ENCODE measurements at places on chromosomes 2 and 18.

- DNase-seq: no peak
These were observed 10.0 kb upstream of the BCL2 start for GRCh38 chr18:63329431-63330145.

GRCh38 chr18:49876536-49876935, 63.2 kb upstream of the ACAA2 start:
- no peak for DNase-seq

DNA sequence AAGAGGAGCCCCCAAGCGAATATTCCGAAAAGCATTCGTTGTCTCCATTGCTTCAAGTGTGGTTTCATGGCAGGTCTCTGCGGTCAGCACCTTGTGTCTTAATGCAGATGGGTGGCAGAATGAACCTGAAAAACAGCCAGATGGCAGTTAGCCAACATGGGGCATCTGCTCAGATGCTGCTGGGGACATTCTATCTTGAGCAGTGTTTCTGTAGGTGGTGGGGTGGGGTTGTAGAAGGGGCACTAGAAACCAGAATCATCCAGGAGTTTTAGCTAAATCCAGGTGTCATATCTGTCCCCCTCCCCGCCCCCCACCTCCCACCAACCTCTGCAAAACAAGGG, 42.1 kb downstream of the ST6GAL2 start:
- DNase-seq: no peak

DNA sequence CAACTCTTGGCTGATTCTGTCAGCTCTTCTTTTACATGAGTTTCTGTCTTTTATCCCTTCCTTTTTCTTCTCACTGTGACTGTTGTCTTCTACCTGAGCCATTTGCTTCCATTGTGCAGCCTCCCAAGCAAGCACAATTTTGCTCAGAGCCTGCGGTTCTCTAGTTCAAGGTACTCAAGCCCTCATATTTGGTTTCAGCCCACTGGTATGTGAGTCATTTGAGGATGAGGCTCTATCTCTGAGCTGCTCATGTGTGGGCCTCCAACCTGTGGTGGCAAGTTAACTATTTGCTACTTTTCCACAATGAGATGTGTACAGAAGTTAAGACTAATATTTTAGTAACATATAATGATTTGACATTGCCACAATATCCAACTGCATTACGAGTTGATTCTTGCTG, 183.0 kb downstream of the PHLPP1 start:
- DNase-seq: no peak

DNA sequence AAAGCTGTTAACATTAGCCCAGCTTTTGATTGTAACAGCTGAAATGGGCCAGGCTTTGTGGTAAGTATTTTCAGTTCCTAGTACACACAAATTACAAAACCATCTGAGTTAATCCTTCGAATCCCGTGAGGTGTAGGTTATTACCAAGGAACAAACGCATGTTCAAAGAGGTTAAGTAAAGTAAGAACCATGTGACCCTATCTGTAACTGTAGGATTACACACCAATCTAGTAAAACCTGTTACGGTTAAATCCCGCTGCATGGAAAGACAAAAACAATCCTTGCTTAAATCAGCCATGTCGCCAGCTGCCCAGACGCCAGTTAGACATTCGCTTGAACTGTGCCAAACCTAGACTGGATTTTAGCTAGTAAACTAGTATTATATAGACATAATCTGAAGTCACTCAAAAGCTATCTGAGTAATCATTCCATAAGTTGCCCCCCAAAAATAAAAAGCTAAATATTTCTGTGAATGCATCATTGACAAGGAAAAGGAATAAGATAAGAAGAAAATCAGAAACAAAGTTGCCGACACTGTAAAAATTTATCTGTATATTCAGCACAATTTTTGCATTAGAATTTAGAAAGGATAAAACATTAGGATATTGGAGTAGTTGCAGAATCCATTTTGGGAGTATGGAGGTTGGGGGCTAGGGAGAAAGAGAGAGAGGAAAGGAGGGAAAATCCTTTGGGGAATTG, 638.0 kb downstream of the CNTNAP5 start:
- DNase-seq: no peak

- no peak for DNase-seq
These were observed 48.9 kb downstream of the BMPR2 start for GRCh38 chr2:202425036-202425435.

DNA sequence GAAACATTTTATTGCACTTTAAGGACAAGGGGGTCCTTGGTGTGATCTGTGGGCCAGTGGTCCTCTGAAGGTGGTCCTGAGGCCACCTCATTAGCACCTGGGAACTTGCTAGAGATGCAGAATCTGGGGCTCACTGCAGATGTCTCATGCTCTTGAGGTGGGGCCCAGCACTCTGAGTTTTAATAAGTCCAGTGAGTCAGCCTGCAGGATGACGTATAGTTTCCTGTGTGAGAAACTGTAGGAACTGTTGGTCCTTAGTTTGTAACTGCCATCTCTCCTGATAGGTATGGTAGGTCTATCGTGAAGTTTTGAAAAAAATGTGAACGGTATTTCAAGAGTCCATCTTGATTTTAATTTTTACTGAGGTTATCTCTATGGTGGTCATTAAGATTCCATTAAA, 2.8 kb downstream of the TRPM8 start:
- DNase-seq: no peak

- peak; percentile 14 for DNase-seq
These were observed 7.3 kb downstream of the ALPP start for GRCh38 chr2:232385660-232386489.

GRCh38 chr2:160752475-160753330, 259.1 kb upstream of the RBMS1 start:
- peak; percentile 7 for DNase-seq

DNA sequence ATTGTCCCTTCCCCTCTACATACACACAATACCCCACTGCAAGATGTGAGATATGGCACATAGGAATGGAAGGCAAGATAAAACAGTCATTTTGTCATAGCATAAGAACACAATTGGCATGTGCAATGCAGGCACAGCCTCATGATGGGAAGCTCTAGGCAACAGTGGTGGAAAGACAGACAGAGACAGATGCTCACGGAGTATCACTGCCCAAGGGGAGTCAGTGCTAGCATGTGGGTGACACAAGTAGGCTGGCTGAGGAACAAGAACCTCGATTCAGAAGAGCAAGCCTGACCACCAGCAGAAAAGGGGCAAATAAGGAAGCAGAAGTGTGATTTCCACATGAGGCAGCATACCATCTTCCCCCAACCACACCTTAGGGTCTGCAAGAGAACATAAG, 323.6 kb downstream of the PAX3 start:
- no peak for DNase-seq

DNA sequence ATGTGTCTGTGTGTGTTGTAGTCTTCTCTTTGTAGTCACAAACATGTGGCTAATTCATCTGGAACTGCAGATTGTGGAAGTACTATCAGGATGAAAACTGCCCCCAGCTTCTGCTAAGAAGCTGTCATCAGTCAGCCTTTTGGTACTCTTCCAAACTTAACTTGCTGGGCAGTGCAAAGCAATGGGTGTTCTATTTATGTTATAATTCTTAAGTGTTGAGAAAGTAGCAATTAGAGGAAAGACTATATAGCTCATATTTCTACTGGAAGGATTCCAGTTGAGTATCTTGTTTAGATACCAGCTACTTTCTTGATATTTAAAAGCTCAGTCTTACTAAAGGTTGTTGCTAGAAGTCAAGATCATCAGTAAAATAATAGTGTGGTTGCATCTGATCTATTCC, 52.1 kb downstream of the SLC38A11 start:
- no peak for DNase-seq

DNA sequence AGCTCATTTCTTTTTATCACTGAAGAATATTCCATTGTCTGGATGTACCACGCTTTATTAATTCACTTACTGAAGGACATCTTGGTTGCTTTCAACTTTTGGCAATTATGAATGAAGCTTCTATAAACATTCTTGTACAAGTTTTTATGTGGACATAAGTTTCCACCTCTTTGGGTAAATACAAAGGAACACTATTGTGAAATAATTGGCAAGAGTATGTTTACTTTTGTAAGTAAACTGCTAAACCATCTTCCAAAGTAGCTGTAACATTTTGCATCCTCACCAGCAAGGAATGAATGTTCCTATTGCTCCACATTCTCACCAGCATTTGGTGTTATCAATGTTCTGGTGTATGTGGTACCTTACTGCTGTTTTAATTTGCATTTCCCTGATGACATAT, 15.8 kb upstream of the VWC2L start:
- DNase-seq: no peak

DNA sequence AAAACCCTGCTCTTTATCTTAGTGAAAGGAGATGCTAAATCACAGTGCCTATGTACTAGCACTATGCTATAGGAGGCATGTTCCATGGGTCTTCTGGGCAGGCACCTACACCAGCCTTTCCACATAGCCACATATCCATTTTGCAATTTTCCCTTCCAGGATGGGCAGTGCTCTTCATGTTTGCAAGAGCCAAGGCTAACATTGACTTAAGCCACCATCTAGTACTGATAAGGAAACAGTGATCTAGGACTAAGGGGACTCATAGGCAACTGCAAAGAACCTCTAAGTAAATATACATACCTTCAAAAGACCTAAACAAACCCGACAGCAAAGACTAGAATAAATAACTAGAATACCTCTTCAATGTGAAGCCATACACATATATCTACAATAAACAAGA, 919.7 kb upstream of the GYPC start:
- DNase-seq: no peak

DNA sequence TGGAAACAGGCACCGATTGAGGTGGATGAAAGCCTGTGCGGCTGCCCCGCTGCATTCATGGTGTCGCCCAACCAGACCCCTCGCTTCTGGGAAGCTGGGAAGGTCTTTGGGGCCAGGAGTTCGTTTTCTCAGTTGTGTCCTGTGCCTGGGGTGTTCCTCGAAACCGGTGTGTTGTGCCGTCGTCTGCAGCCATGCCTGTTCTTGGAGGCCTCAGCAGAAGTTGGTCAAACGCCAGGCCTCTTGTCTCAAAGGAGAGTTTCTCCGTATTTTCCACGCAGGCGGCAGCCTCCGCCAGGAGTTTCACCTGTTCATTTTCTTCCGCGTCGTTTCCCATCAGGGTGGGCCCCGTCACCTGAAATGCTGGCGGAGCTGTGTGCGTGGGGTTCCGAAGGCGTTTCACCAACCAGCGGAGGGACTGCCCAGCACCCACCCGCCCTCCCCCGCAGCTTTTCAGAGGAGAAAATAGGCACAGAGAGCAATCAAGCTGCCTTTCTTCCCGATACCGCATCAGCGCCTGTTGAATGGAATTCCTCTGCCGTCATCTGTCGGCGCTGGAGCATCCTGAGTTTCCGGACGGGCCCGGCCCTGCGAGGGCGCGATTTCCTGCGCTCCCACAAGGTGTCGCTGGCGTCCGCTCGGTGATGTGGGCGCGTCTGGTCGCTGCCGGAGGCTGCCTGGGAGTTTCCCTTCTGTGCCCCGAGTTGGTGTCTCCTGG, 17.0 kb upstream of the NFATC1 start:
- no peak for DNase-seq

DNA sequence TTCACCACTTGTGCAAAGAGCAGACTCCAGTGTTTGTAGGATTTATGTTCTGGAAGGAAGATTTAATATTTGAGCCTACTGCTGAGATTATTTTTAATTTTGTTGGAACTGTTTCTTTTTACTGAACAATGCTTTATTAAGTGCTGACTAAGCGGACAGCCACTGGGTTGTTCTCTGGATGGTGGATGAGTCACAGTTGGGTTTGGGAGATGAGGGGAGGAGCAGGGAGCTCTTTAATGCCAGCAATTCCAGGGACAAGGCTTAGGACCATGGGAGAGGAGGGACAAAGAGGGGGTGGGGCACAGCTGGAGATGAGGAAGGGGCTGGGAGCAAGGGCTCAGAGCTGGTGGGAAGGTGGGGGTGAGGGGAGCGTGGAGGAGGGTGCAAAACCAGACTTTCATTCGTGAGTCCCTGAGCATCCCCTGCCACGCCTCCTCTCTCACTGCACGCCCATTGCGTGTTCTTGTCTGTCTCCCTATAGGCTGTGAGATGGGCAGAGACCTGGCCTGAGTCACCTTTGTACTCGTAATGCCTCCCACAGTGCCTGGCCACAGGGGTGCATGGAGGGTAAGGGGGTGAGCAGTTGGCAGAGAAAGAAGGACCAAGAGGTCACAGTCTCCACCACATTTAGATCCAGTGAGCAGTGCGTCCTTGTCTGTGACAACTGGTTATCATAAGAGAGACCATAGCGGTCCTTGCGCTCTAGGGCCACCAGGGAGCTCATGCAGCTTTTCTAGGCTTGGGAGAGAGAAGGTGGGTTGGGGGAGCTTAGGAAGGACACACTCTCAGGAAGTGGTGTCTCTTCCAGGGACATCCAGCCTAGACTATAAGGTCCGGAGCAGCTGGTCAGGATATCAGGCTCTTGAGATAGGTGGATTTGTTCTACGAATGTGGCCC, 18.4 kb downstream of the SLC4A3 start:
- DNase-seq: no peak

DNA sequence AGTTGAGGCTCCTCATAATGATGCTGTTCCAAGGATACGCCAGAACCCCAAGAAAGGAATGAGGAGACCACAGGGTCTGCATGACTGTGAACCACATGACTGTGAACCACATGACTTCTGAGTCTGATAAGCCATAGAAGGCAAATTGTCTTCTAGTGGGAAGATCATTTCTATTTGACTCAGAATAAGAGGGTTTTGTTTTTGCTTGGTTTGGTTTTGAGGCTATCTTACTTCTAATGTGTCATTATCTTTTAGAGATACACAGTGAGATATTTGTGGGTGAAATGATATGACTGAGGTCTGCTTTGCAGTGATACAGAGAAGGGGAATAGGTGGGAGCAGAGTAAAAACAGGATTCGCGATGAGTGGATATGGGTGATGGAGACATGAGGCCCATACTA, 28.9 kb upstream of the BCL2L11 start:
- DNase-seq: no peak
